ENCODE measurements at places on chromosomes 16 and 17.
A peak's percentile ranks its signal among the peaks of the same experiment; 100 is the strongest.

GRCh38 chr17:27384726-27385125, 71.5 kb upstream of the KSR1 start:
- DNase-seq = no peak

DNA sequence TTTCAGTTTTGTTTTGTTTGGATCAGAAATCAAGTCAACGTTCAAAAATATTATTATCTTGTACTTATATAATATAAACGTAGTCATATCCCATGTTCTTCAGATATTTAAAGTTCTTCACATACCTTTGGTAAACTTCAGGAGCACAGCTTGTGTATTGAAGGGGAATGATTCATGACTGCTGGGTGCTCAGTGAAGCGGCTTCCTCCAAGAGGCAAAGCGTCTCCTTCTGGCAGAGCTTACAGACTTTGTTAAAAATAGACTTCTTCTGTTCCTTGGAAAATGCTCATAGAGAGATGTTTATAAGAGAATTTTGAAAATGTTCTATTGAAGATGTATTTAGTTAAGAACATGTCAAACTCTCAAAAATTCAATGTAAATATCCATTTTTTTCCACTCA, 155.6 kb upstream of the CNTNAP4 start:
- no peak for DNase-seq

- no peak for DNase-seq
Measured at GRCh38 chr17:69710926-69711325, 296.4 kb downstream of the MAP2K6 start.

DNA sequence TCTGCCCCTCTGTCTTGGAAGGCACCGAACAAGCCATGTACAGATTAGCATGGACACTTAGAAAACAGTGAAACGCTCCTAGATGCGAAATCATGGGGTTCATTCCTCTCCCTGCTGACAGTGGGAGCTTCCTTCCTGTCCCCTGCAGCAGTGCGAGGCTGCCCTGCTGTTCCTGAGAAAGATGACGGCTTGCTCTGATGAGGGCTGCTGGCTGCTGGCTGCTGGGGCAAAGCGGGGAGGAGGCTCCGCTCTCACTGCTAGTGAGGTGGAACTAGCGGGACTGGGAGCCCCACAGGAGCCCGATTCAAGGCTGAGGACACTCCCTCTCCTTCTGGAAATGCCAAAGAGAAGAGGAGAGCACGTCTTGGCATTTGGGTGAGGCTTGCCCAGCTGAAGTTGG, 25.9 kb upstream of the CACNG4 start:
- no peak for DNase-seq

GRCh38 chr16:30758988-30759491, 2.8 kb downstream of the CFAP119 start:
- DNase-seq = no peak

DNA sequence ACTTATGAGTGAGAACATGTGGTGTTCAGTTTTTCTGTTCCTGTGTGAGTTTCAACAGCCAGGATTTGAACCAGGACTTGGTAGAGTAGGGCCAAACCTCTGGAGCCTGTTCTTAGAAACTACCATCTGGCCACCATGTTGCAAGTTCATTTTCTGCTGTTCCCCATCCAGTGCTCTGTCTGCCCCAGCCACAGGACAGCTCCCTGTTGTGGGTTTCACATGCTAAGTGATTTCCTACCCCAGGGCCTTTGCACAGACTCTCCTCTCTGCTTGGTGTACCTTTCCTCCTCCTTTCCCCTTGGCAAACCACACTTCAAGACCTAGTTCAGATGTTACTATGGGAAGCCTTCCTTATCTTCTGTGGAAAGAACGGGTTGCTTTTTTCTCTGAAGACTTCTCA, 79.5 kb downstream of the HS3ST4 start:
- DNase-seq = no peak

DNA sequence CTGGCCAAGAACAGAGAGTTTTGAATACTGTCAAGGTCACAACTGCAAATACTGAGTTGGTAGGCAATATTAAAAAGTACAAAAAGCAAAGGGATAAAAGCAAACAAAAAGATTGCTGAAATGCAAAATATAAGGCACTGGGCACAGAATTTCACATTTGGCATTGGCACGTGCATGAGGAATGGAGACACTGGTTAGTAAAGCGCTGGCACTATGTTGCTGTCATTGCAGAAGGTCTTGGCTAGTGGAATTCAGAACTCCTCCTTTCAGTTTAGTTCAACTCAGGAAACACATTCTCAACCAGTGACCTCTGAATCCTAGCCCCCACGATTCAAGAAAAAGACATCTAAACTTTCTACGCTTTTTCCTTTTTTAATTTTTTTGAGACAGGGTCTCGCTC, 111.8 kb upstream of the PSMD7 start:
- DNase-seq = no peak

DNA sequence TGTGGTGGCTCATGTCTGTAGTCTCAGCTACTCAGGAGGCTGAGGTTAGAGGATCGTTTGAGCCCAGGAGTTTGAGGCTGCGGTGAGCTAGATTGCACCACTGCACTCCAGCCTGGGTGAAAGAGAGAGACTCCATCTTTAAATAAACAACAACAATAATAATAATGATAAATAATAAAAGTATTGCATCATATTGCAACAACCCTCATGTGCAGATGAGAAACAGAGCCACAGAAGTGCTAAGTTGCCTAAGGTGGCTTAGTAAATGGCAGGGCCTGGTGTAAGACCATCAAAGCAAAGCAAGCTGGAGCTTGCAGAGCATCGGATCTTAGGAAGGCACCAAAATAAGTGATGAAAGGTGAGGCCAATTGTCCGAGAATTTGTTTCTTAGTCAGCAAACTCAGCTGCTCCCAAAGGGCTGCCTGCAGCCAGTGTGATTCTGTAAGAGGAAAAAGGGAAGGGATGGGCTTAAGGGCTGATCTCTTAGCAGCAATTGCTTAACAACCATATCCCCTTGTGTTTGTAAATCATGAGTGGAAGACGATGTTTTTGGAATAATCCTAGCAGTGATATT, 45.3 kb upstream of the HS3ST3A1 start:
- DNase-seq = no peak

DNA sequence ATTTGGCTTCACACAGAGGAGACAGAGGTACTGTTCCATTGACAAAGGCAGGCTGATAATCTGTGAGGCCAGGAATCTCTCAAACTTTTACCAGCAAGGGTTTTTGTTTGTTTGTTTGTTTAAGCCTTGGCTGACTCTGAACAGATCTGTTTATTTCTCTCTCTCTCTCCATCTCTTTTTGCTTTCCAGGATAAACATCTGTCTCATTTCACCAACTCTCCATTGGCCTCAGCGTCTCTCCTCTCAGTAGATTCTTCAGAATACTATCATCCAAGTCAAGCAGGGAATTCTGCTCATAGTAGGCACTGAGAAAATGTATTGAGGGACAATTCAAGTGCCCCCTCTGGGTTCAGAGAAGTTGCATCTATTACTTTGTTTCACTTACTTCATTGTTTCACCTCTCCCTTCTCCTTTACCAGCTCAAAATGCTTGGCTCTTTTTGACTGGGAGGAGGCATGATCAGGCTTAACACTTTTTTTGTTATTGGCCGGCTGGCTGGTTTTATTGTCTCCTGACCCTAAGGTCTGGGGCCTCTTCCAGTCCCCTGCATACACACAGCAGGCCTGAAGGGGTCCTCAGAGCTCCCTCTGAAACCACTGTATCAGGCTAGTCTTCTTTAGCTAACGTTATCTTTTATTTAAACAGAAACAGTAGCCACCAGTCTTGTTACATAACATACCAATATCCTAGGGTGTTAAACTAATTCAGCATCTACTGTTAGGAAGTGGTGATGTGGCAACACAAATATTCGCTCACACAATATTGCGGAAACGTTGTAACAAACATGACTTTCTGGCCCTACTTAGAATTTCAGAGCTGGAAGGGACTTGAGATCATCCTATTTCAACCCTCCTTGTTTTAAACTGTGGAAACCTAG, 2.0 kb upstream of the YPEL2 start:
- peak; percentile 85 for DNase-seq

GRCh38 chr16:88672776-88673175, 9.9 kb upstream of the MVD start:
- DNase-seq = no peak

Data from hematopoietic multipotent progenitor cell treated with erythropoietin and hydrocortisone succinate and interleukin-3 and kit ligand, for 8 days (in vitro differentiated cells).